ENCODE measurements at places on chromosomes 12 and 14.

DNA sequence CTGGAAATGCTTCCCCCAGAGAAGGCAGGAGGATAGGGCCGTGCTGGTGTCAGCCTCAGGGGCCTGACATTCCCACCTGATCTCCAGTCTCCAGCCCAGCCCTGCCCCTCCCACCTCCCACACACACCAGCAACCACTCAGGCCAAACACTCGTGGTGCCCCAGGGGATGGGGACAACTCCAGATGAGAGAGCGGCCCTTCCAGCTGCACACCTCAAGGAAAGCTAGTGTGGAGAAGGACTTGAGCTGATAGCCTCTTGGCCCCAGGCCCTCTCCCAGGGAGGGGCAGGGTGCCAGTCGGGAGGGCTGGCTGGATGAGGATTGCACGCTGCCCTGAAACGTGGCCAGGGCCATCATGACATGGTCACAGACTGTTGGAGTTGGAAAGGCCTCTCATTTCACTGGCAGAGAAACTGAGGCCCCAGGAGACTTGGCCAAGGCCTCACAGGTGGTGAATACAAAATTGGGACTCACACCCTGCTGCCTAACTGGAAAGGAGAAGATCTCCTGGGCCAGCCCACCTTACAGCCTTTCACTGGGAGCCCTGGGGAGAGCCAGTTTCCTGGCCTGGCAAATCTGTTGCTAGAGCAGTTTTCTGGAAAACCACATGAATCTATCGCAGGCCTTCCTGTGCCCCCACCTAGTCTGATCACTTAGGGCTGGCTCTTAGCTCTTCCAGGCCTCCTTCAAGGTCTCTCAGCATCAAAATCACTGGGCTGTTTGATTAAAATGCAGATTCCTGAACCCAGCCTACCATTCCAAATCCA, 52.1 kb downstream of the IRF2BPL start:
- H3K36me3 ChIP-seq, result no peaks in the 10 kb centered on the region
- H3K27ac ChIP-seq, result no peak overlapping the region
- peaks cover 13% of the 10 kb centered on the region for H3K4me1 ChIP-seq
- H3K4me3 ChIP-seq, result no peak overlapping the region
- H3K27me3 ChIP-seq, result no peaks in the 10 kb centered on the region

DNA sequence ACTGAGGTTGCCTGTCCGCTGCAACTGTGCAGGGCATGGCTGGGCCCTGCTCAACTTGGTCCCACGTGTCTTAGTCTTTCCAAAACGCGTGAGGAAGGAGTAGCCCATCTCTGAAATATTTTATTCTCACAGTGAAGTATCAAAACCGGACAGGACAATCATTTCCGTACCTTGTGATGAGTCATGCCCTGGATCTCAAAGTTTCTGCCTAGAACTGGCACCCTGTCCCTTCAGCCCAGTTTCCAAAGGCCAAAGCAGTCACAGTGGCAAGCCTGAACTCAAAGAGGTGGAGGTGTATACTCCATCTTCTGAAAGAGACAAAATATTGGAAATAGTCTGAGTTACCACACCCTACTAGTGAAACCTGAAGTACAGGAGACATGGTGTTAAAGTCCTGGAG, 28.5 kb upstream of the SRGAP1 start:
- H3K4me1 ChIP-seq, result peaks cover 11% of the 10 kb centered on the region
- no peaks in the 10 kb centered on the region for H3K36me3 ChIP-seq
- no peak overlapping the region for H3K27ac ChIP-seq

GRCh38 chr14:34750670-34751069, 36.3 kb upstream of the CFL2 start:
- no peak for DNase-seq
- H3K36me3 ChIP-seq, result peaks cover 6% of the 10 kb centered on the region
- no peaks in the 10 kb centered on the region for H3K4me1 ChIP-seq

DNA sequence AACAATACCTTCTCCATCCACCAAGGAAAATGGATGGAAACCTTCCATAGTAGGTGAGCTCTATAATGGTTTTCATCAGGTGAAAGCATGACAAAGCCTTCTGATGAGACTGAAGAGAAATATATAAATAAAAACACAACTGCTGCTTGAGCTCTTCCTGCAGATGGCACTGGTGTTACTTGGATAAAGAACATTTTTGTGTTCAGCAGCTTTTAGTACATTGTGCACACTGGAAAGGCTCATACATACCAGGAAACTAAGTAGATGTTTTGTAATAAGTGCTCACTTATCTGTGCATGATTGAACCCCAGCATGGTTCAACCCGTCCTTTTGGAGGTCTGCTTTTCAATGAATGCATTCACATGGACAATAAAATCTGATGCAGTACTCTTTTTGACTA, 357.3 kb upstream of the MIS18BP1 start:
- H3K4me3 ChIP-seq, result no peak overlapping the region
- no peak overlapping the region for H3K27ac ChIP-seq
- H3K27me3 ChIP-seq, result no peaks in the 10 kb centered on the region
- DNase-seq, result no peak
- H3K36me3 ChIP-seq, result no peaks in the 10 kb centered on the region

GRCh38 chr12:31353750-31354708, 28.1 kb upstream of the SINHCAF start:
- DNase-seq, result no peak
- no peak overlapping the region for H3K27ac ChIP-seq
- H3K27me3 ChIP-seq, result no peaks in the 10 kb centered on the region
- H3K4me1 ChIP-seq, result no peaks in the 10 kb centered on the region
- H3K4me3 ChIP-seq, result no peak overlapping the region
- no peaks in the 10 kb centered on the region for H3K36me3 ChIP-seq

GRCh38 chr12:118374909-118375308, 1.4 kb upstream of the SUDS3 start:
- no peak overlapping the region for H3K27ac ChIP-seq
- no peak overlapping the region for H3K4me3 ChIP-seq
- peaks cover 3% of the 10 kb centered on the region for H3K36me3 ChIP-seq
- no peaks in the 10 kb centered on the region for H3K27me3 ChIP-seq
- DNase-seq, result no peak
- H3K4me1 ChIP-seq, result peaks cover 44% of the 10 kb centered on the region

GRCh38 chr14:100033347-100034075, 31.7 kb upstream of the EVL start:
- H3K27ac ChIP-seq, result no peak overlapping the region
- no peaks in the 10 kb centered on the region for H3K36me3 ChIP-seq
- H3K27me3 ChIP-seq, result no peaks in the 10 kb centered on the region
- no peak overlapping the region for H3K4me3 ChIP-seq
- DNase-seq, result no peak

DNA sequence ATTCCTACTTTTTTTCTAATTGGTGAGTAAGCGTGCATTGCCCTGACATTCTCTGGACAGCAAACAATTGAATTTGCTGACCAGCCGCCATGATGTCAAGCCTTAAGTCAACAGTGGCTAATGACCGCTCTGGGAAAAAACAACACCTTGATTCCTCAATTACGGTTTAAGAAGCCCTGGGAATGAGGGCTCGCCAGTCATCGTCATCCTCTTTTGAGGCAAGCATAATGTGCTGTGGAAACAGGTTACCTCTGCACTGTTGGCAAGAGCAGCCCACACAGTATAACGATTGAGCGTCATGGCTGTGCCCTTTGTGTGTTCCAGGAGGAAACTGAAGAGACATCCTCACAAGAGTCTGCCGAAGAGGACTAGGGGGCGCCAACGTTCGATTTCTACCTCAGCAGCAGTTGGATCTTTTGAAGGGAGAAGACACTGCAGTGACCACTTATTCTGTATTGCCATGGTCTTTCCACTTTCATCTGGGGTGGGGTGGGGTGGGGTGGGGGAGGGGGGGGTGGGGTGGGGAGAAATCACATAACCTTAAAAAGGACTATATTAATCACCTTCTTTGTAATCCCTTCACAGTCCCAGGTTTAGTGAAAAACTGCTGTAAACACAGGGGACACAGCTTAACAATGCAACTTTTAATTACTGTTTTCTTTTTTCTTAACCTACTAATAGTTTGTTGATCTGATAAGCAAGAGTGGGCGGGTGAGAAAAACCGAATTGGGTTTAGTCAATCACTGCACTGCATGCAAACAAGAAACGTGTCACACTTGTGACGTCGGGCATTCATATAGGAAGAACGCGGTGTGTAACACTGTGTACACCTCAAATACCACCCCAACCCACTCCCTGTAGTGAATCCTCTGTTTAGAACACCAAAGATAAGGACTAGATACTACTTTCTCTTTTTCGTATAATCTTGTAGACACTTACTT, 138.9 kb downstream of the HMGA2 start:
- no peak overlapping the region for H3K27ac ChIP-seq
- H3K36me3 ChIP-seq, result no peaks in the 10 kb centered on the region
- no peaks in the 10 kb centered on the region for H3K4me1 ChIP-seq
- H3K4me3 ChIP-seq, result no peak overlapping the region
- peaks cover 5% of the 10 kb centered on the region for H3K27me3 ChIP-seq

DNA sequence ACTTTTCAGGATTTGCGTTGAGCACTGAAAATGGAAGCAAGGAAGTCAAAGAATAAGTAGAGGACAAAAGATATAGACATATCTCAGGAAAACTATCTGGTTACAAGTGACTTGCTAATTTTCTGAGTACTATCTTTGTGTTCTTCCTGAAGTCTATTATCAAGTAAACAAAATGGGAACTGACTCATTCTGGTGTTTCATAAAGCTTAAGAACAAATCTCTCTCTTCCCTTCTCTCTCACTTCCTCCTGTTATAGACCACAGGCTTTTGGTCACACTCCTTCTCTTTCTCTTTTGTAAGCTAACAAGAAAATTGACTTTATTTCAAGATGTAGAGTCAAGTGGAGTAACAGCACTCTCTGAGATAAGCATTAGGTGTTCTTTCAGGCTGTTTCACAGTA, 406.6 kb upstream of the SYT1 start:
- no peak overlapping the region for H3K4me3 ChIP-seq
- H3K27me3 ChIP-seq, result no peaks in the 10 kb centered on the region
- H3K27ac ChIP-seq, result no peak overlapping the region
- H3K4me1 ChIP-seq, result no peaks in the 10 kb centered on the region
- H3K36me3 ChIP-seq, result no peaks in the 10 kb centered on the region

DNA sequence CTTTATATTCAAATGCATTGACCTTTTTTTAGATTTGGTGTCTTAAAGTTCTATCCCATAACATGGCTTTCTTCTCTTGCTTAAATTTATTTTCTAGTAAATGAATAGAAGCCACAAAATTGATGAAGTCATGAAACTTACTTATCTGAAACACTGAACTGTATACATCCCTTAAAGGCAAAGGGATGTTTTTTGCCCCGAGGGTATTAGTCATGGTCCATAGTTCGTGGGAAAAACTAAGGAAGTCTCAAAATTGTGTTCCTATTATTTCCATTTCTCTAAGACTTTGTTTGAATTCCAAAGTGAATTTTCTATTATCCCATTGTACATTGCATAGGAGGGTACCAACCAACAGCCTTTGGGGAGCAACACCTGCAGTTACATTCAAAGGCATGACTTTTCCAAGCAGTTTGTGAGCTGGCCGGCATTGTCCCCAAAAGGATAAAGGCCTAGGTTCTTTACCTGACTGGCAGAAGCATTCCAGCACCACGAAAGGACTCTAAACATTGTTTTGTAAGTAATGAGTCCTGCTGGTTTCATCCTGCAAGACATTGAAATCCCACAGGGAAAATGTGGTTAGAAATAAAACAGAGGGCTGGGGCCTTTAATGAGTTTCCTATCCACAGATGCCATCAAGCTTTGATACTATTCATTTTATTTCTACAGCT, 473.5 kb downstream of the PRKD1 start:
- H3K27me3 ChIP-seq, result no peaks in the 10 kb centered on the region
- no peaks in the 10 kb centered on the region for H3K4me1 ChIP-seq
- H3K36me3 ChIP-seq, result no peaks in the 10 kb centered on the region
- H3K4me3 ChIP-seq, result no peak overlapping the region

DNA sequence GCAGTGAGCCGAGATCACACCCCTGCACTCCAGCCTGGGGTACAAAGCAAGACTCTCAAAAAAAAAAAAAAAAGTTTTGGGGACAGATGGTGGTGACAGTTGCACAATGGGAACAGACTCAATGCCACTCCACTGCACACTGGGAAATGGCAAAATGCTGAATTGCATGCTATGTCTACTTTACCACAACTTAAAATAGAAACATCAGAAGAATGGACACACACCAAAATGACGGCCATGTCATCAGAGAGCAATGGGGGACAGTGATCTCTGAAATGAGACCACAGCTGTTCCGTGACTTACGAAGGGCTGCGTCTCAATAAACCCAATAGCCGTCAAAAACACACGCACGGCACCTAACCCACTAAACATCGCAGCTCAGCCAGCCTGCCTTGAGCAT, 13.7 kb downstream of the DDX54 start:
- no peak overlapping the region for H3K27ac ChIP-seq
- H3K4me3 ChIP-seq, result no peak overlapping the region
- no peaks in the 10 kb centered on the region for H3K4me1 ChIP-seq

GRCh38 chr12:53991077-53991460, 6.1 kb downstream of the HOXC10 start:
- peaks cover 33% of the 10 kb centered on the region for H3K4me1 ChIP-seq
- H3K27me3 ChIP-seq, result peaks cover 99% of the 10 kb centered on the region
- no peak overlapping the region for H3K27ac ChIP-seq
- no peaks in the 10 kb centered on the region for H3K36me3 ChIP-seq
- DNase-seq, result no peak
- H3K4me3 ChIP-seq, result no peak overlapping the region

- H3K27me3 ChIP-seq, result no peaks in the 10 kb centered on the region
- no peak overlapping the region for H3K4me3 ChIP-seq
- no peaks in the 10 kb centered on the region for H3K36me3 ChIP-seq
- no peak overlapping the region for H3K27ac ChIP-seq
Observed at GRCh38 chr12:51752234-51752889, 96.2 kb downstream of the FIGNL2 start.

- H3K4me1 ChIP-seq, result peaks cover 3% of the 10 kb centered on the region
- no peak overlapping the region for H3K4me3 ChIP-seq
- peaks cover 7% of the 10 kb centered on the region for H3K36me3 ChIP-seq
- no peak for DNase-seq
- H3K27ac ChIP-seq, result no peak overlapping the region
Observed at GRCh38 chr14:22838631-22839041, 2.3 kb downstream of the MMP14 start.

DNA sequence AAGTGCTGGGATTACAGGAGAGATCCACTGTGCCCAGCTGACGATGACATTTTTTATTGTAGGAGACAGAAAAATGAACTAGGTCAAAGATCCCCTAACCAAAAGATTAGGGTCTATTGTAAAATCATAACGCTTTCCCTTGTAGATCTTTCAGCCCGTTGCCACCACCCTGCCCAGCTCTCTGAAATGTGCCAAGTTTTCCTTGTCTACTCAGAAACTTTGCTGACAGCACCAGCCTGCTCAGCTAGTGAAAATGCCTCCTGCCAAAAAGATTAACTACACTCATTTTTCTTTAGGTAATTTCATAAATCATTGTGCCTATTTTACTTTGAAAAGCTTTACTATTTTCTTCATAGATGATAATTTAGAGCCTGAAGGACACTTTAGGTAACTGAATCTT, 28.2 kb upstream of the RASSF3 start:
- no peak overlapping the region for H3K27ac ChIP-seq
- H3K27me3 ChIP-seq, result no peaks in the 10 kb centered on the region
- peaks cover 23% of the 10 kb centered on the region for H3K4me1 ChIP-seq
- H3K36me3 ChIP-seq, result no peaks in the 10 kb centered on the region
- no peak overlapping the region for H3K4me3 ChIP-seq

- no peak for DNase-seq
- no peaks in the 10 kb centered on the region for H3K27me3 ChIP-seq
- H3K4me3 ChIP-seq, result no peak overlapping the region
Observed at GRCh38 chr14:60561845-60562746, 53.1 kb downstream of the SIX6 start.

Data from CD8-positive, alpha-beta memory T cell (primary cell).